ENCODE measurements at places on chromosomes 11 and 22.

GRCh38 chr11:32224580-32224979 is 133.7 kb downstream of the RCN1 start:
- no peak for DNase-seq

- DNase-seq = no peak
These were observed 38.6 kb upstream of the TP53AIP1 start for GRCh38 chr11:128981254-128981653.

GRCh38 chr11:4393209-4393857 is at the start of gene TRIM21:
Gene TRIM21 (minus strand): TSS chr11:4393702. CDS start chr11:4390409, 3,293 bp downstream.
- peak; percentile 85 for DNase-seq

DNA sequence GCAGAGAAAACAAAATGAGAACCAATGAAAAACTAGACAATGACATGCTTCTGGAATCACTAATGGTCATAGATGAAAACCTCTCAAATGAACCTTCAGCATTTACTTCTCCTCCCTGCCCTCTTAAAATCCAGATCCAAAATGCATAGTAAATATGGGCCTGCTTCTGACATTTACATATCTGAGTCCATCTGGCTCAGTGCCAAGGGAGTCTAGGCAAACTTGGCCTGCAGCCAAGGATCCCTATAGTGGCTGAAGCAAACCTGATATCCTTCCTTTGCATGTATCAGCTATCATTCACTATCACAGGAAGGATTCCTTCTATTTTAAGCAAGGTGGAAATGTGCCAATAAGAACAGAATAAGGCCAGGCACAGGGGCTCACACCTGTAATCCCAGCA is 104.8 kb downstream of the C11orf58 start:
- no peak for DNase-seq

- DNase-seq = no peak
These were observed 249.8 kb upstream of the UBASH3B start for GRCh38 chr11:122405547-122406341.
